Naive thymus-derived CD8-positive, alpha-beta T cell (primary cell): ENCODE measurements at places on chromosomes 13 and 19. TPM values are rescaled to one million over a fixed set of nuclear protein-coding genes. Genes with fewer than 3 reads are reported as not detected.
A peak's percentile ranks its signal among the peaks of the same experiment; 100 is the strongest.

The OR7D2 gene
- not detected for total RNA-seq

The PCDH17 gene
- not detected for total RNA-seq

The PODNL1 gene
- not detected for total RNA-seq

The FPR1 gene
- not detected for total RNA-seq

The NOVA2 gene
- total RNA-seq = not detected

The PRR36 gene
- total RNA-seq = 0.21 TPM

The TMEM221 gene
- total RNA-seq = not detected

The PEG3 gene
- 0.57 TPM for total RNA-seq

DNA sequence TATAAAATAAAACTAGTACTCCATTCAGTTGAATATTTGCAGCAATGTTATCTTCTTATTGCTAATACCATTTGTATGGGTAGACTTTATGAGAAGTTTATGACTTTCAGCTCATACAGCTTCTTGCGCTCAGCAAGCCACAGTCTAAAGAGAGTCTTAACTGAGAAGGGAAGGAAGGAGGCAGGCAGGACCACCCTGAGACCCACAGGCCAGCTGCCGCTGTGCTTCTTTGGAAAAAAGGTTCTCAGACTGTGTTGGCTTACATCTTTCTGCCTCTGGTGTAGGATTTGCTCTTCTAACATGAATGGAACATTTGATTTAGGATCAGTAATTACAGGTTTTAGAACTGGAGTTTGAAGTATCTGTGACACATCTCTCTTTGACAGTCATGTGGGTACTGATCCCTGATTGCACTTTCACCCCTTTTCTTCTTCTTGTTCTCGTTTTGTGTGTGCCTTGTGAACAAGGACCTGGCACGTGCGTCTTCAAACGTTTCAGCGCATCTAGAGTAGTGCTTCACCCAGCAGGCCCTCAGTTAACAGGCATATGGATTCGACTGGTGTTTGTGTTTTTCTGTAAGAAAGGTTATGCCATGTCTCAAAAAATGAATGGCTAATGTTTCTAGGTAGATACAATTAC lies 7.1 kb upstream of the GPR18 start:
- H3K27me3 ChIP-seq = no peaks in the 10 kb centered on the region
- H3K36me3 ChIP-seq = peaks cover 41% of the 10 kb centered on the region
- H3K27ac ChIP-seq = peak overlapping the region; percentile 99

DNA sequence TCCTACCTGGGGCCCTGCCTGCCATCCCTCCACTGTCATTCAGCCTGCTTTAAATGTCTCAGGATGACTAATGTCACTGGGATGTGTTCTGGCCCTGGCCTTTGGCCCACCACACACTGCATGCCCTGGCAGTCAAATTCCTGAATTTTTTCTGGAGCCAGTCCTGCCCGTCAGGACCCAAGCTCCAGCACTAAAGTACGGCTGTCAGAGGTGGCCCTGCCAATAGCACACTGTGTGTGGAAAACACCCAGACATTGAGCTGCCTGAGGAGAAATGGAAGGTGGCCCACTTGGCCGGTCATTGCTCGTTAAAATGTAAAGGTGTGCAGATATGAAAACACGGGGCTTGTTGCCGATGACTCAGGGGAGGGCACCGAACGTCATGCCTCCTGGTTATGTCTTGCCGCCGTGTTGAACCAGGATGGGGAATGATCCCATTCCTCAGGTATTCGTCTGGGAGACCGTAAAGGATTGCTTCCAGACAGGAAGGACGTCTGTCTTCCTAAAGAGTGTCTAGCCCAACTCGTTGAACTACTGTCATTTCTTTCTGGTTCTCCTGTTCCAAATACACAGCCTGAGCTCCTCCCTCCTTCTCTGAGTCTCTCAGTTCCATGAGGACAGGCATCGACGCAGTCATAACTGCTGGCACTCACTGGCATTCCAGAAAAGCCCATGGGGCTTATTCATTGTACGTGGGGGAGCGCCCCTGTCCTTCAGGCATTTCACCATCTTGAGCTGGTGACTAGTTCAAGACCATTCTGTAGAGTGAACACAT lies 40.6 kb downstream of the COL4A2 start:
- H3K4me1 ChIP-seq = peaks cover 2% of the 10 kb centered on the region
- no peak overlapping the region for H3K27ac ChIP-seq
- DNase-seq = no peak
- no peak overlapping the region for H3K4me3 ChIP-seq
- no peaks in the 10 kb centered on the region for H3K36me3 ChIP-seq
- H3K27me3 ChIP-seq = peaks cover 15% of the 10 kb centered on the region

DNA sequence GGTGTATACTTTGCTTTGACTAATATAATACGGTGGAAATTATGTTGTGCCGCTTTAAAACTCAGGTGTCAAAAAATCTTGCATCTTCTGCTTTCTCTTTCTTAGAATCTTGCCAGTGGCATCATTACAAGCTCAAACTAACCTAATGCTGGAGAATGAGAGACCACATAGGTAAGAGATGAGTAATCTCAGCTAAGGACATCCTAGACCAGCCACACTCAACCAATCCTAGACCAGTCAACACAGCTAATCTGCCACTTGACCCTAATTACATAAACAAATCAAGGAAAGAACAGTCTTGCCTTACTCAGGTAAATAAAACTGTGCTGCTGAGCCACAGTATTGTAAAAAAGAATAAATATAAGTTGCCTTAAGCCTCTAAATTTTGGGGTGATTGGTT lies 1323.9 kb upstream of the SPRY2 start:
- no peaks in the 10 kb centered on the region for H3K27me3 ChIP-seq
- no peak for DNase-seq
- no peaks in the 10 kb centered on the region for H3K36me3 ChIP-seq

DNA sequence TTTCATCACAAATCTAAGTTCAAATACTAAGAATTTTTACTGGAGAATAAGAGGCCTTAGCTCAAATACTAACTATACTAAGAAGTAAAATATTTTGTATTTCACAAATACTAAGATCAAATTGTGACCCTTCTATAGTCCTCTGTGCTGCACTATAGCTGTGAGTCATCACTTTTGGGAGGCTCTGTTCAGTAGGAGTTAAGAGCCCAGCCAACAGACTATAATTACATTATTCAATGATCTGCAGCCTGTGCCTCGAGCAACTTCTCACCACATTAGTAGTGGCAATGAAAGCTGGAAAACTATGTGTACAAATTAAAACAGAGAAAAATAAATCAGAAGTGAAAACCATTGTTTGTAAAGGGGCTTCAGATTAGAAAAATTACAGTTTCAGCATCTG lies 147.3 kb upstream of the GPC6 start:
- H3K27ac ChIP-seq = no peak overlapping the region
- no peaks in the 10 kb centered on the region for H3K4me1 ChIP-seq
- no peaks in the 10 kb centered on the region for H3K27me3 ChIP-seq
- H3K36me3 ChIP-seq = no peaks in the 10 kb centered on the region

DNA sequence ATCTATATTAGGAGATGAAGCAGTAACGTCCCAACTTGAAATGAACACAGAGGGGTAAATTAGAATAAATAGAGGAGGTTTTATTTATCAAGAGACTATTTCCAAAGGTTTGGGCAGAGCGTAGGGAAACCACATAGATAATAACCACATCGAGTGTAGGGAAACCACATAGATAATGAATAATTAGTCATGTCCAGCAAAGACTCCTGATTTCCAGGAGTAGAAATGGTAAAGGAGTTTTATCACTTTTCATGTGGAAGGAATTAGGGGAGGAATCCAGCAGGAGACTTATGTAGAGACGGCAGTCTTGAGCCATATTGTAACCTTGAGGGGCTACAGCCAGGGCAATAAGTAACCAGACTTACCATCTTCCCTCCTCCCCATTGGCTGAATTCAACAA lies 136.3 kb upstream of the CSNK1A1L start:
- DNase-seq = no peak
- H3K4me1 ChIP-seq = no peaks in the 10 kb centered on the region
- H3K36me3 ChIP-seq = peaks cover 2% of the 10 kb centered on the region
- H3K27me3 ChIP-seq = no peaks in the 10 kb centered on the region

DNA sequence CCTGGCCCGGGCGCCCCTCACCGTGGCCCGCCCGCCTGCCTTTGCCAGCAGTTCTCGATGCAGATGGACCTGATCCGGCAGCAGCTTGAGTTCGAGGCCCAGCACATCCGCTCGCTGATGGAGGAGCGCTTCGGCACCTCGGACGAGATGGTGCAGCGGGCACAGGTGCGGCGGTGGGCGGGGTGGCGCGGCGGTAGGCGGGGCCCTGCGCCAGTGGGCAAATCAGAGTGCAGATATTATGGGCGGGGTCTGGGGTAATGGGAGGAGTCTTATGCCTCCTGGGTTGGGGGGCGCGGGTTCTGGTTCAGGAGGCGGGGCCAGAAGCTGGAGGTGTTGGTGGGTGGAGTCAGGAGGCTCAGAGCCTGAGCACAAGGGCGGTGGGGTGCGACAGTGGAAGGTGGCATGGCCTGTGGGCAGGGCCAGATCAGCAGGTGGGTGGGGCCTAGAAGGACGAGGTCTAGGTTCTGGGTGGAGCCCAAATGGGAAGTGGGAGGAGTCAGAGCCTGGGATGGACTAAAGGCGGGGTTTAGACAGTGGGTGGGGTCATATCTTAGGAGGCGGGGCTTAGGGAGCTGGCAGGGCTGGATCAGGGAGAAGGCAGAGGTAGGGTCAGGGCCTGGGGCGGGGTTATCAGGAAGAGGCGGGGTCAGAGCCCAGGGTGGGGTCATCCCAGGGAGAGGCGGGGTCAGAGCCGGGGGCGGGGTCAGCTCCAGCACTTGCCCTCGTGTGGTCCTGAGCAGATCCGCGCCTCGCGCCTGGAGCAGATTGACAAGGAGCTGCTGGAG lies 5.6 kb downstream of the APC2 start:
- H3K27ac ChIP-seq = peak overlapping the region; percentile 52
- peaks cover 19% of the 10 kb centered on the region for H3K4me1 ChIP-seq
- no peaks in the 10 kb centered on the region for H3K36me3 ChIP-seq
- H3K27me3 ChIP-seq = peaks cover 13% of the 10 kb centered on the region
- H3K4me3 ChIP-seq = peak overlapping the region; percentile 43
- peak; percentile 54 for DNase-seq

DNA sequence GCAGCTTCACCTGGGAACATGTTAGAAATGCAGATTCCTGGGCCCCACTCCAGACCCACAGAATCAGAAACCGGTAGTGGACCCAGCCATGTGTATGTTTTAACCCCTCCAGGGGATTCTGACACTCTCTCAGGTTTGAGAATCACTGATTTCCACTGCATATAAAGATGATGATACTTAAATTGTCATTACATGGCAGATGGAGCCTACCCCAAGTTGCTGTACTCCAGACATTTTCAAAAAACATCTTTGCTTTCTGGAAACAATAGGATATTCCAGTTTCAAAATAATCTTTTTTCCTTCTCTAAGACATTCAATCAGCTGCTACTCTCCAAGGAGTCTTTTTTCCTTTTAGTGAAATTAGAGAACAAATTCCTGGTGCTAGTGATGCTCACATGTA lies 48.6 kb upstream of the RGCC start:
- no peak overlapping the region for H3K4me3 ChIP-seq
- no peak for DNase-seq
- peaks cover 2% of the 10 kb centered on the region for H3K4me1 ChIP-seq
- no peaks in the 10 kb centered on the region for H3K27me3 ChIP-seq
- H3K36me3 ChIP-seq = no peaks in the 10 kb centered on the region

GRCh38 chr13:21800837-21801616 lies 130.2 kb downstream of the FGF9 start:
- DNase-seq = no peak
- no peaks in the 10 kb centered on the region for H3K27me3 ChIP-seq
- no peak overlapping the region for H3K4me3 ChIP-seq
- no peak overlapping the region for H3K27ac ChIP-seq
- H3K4me1 ChIP-seq = no peaks in the 10 kb centered on the region

DNA sequence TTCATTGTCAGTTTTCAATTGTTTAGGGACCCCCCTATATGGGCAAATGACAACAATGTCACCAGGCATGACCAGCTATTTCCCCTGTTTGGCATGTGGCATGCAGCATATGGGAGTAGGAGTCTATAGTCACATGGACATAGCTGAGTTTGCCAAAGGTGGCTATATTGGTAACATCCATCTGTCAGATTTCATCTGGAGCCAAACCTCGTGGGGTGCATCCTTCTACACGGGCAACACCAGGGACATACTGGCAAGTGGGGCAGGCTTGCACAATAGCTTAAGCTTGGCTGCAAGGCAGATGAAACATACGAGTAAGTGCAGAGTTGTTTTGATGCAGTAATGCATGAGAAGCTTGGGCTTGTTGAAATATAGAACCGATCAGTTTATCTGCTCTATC lies 24.5 kb upstream of the ZNF816 start:
- DNase-seq = no peak
- H3K4me1 ChIP-seq = peaks cover 6% of the 10 kb centered on the region
- no peak overlapping the region for H3K4me3 ChIP-seq
- H3K27ac ChIP-seq = no peak overlapping the region
